ENCODE measurements at places on chromosomes 16 and 17. TPM values are rescaled to one million over a fixed set of nuclear protein-coding genes. Genes with fewer than 3 reads are reported as not detected.

DNA sequence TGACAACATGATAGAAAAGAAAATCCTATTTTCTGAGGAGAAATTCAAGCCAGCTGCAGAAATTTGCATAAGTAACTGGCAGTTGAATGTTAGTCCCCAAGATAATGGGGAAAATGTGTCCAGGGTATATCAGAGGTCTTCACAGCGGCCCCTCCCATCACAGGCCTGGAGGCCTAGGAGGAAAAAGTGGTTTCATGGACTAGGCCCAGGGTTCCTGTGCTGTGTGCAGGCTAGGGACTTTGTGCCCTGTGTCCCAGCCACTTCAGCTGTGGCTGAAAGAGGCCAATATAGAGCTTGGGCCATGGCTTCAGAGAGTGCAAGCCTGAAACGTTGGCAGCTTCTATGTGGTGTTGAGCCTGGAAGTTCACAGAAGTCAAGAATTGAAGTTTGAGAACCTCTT is 35.6 kb downstream of the TMEM100 start:
- no peaks in the 10 kb centered on the region for H3K36me3 ChIP-seq
- H3K27me3 ChIP-seq: peaks cover 14% of the 10 kb centered on the region
- DNase-seq: no peak
- no peak overlapping the region for H3K27ac ChIP-seq

DNA sequence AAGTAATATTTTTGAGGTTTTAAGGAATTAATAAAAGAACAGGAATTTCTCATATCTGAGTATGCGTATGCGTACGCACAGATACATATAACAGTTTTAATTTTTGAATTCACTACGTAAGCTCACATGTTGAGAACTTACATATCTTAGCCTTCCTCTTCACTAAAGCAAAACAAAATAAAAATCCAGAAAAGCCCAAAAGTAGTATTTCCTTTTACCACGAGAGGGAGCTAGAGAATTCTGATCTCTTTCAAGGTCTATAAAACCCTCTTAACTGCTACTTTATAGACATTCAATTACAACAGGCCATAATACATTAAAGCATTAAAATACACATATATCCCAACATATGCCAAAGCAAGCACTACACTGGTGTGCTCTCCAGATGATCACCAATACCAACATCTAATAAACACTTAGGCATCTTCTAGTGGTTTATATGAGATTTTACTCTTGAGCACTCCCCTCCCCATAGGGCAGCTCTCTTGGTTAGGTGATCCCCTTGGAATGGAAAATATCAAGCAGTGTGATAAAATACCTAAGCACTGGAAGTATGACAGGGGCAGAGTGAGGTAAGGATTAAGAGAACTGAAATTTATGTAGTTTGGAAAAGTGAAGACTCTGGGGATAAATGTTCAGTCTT is 94.0 kb downstream of the SKAP1 start:
- H3K4me3 ChIP-seq: no peak overlapping the region
- H3K27me3 ChIP-seq: no peaks in the 10 kb centered on the region
- H3K36me3 ChIP-seq: peaks cover 10% of the 10 kb centered on the region
- no peak overlapping the region for H3K27ac ChIP-seq

- H3K4me1 ChIP-seq: peaks cover 2% of the 10 kb centered on the region
- no peak overlapping the region for H3K27ac ChIP-seq
These were observed 208.5 kb downstream of the MAF start for GRCh38 chr16:79392081-79392480.

DNA sequence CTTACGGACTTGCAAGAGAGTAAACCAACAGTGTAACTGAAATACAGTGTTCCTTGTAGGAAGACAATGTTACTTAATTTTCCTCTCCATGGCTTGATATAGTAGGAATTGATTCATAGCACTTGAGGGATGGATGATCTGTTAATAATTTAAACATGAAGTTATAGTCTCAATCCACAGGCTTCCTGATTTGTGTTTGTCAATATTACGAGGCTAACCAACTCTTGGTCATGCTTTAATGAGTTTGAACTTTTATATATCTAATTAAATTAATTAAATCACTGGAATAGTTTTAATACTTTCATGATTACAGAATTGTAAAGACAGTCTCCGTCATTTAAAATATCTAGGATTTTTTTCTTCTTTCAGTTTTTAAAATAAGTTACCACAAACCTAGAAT is 112.0 kb upstream of the HAS3 start:
- H3K27ac ChIP-seq: no peak overlapping the region
- peaks cover 6% of the 10 kb centered on the region for H3K36me3 ChIP-seq
- H3K4me1 ChIP-seq: no peaks in the 10 kb centered on the region
- DNase-seq: no peak

- no peak overlapping the region for H3K4me3 ChIP-seq
- H3K36me3 ChIP-seq: no peaks in the 10 kb centered on the region
- DNase-seq: no peak
These were observed 16.7 kb downstream of the SLC6A2 start for GRCh38 chr16:55672471-55672870.

DNA sequence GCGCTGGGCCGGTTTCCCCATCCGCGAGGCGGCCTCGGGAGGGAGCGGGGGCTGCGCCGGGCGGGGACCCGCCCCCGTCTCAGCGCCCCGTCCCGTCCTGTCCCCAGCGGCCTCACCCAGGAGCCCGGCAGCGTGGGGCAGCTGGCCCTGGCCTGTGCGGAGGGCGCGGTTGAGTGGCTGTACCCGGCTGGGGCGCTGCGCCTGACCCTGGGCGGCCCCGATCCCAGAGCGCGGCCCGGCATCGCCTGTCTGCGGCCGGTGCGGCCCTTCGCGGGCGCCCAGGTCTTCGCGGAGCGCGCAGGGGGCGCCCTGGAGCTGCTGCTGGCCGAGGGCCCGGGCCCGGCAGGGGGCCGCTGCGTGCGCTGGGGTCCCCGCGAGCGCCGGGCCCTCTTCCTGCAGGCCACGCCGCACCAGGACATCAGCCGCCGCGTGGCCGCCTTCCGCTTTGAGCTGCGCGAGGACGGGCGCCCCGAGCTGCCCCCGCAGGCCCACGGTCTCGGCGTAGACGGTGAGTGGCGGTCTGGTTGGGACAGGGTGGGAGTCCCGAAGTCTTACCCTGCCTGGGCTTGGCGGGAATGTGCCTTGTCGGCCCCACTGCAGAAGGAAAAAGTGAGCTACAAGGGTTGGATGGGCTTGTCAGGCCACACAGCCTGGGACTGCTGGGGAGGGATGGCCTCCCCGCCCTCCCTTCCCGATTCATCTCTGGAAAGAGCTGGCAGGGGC is 720 bp downstream of the METRN start:
- peaks cover 7% of the 10 kb centered on the region for H3K4me1 ChIP-seq
- H3K27ac ChIP-seq: no peak overlapping the region
- H3K27me3 ChIP-seq: peaks cover 24% of the 10 kb centered on the region
- H3K36me3 ChIP-seq: no peaks in the 10 kb centered on the region

DNA sequence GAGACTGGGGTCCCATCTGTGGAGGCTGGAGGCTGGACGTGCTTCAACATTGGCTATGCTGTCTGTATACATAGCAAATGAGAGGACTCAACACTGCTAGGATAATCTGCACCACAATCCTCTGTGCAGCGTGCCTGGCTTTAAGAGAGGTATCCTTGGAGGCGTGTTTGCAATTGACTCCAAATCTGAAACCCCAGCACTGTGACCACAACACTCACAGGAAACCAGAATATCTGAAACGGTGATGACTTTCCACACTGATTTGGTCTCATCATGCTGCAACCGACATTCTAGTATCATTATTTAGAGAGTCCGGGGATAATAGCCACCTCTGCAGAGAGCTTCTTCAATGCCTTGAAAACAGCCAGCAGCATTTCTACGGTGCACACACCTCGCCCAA is 35.1 kb downstream of the TLE7 start:
- H3K4me1 ChIP-seq: peaks cover 3% of the 10 kb centered on the region
- no peaks in the 10 kb centered on the region for H3K36me3 ChIP-seq

The SPN gene
- total RNA-seq: 157 TPM

The ALOXE3 gene
- total RNA-seq: not detected

The CANT1 gene
- total RNA-seq: 70.5 TPM

The GP2 gene
- not detected for total RNA-seq

The MYH1 gene
- not detected for total RNA-seq
